ENCODE measurements at places on chromosomes 12 and 14.

DNA sequence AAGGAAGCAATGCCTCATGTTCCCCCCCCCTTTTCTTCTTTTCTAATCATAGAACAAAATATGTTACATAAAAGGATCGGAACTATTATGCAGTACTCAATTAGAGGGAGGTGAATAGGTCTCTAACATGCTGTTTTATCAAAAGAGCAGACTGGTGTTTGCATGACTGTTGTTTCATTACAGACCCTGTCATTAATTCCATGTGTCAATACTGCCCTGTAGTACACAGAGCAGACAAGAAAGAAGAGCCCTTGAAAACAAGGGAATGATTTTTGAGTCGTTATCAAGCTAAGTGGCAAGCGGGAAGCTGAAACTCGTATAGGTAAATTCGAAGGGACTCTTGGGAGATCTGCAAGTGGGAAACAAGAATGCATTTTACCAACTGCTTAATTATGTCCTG lies 76.9 kb upstream of the TMEM263 start:
- DNase-seq, result no peak

DNA sequence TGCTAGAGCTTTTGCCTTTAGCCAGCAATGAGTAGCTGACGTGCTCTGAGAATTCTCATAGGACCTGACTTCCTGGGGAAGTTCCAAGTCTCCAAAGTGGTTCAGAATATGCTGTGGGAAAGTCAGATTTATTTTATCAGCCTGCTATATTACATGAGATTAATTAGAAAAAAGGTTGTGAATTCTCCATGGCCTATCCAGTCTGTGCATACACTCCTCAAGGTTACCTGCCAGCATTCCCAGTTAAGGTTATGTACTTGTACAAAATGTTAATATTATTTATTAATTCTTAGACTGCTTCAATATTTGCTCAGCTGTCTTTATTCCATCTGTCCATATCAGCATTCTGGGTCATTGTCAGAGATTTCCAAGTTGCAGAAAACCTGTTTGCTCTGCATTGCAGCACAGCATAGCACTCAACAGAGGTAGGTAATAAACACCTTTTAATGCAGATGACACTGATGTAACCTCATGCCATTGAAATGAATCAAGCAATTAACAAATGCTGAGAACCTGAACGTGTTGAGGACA lies 2.7 kb upstream of the SEL1L start:
- no peak for DNase-seq

DNA sequence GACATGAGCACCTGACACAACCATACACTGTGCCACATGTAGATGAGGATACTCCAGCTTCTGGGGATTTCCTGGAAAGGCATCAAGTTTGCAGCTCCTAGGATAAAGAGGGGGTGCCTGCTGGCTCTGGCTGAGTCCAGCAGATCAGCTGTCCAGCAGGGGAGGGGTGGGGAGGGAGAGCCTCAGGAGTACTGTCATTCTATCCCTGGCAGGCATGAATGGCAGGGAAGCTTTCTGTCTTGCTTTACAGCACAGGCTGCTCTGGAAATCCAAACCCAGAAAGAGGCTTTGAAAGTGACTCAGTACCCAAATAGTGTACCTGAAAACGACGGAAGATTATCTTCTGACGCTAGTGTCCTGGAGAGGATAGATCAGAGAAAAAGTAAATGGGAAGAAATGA lies 32.2 kb downstream of the SLC8A3 start:
- no peak for DNase-seq

GRCh38 chr12:1767407-1768090 lies 52.8 kb upstream of the LRTM2 start:
- no peak for DNase-seq

GRCh38 chr14:74425525-74426201 lies 347 bp downstream of the SYNDIG1L start:
- DNase-seq, result peak; percentile 22

DNA sequence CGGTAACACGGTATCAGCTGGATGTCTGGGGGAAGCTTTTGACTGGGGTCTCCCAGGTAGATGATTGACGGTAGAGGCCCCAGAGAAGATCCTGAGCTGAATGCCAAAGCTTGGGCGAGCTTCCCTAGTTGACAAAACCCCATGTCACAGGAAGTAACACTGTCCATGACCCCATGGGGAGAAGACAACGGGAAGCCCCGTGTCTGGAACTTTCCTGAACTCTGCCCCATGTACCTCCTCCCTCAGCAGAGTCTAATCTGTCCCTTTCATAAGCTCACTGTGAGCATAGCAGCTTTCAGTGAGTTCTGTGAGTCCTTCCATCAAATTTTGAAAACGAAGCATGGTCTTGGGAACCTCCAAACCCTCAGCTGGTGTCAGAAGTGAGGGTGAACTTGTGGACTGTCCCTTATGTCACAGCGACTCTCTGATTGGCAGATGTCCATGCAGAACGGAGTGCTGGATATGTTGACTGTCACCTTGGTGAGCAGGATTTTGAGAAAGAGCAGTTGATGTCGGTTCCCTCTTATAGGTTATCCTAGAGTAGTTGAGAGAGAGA lies 29.7 kb upstream of the BEGAIN start:
- DNase-seq, result no peak

- no peak for DNase-seq
Observed at GRCh38 chr14:58788655-58789503, 151.1 kb downstream of the DACT1 start.

- no peak for DNase-seq
Observed at GRCh38 chr12:46357438-46358324, 14.9 kb downstream of the SLC38A2 start.

DNA sequence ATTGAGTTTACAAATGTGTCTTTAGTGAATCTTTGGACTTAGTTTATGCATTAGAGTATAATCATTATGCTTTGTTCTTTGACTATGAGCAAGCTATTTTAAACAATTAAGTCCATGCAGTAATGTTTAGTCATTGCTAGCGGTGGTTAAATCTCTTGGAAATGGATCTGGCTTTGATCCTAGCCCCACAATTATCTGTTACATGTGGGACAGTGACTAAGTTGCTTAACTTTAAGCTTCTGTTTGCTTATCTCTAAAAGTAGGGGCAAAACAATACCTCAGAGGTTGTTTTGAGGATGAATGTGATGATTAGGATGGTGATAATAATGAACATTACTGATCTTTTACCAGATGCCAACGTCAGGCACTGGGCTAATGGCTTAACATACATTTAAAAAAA lies 124.2 kb downstream of the NPAS3 start:
- no peak for DNase-seq

- peak; percentile 36 for DNase-seq
Observed at GRCh38 chr14:90383731-90384542, 12.9 kb upstream of the CALM1 start.

GRCh38 chr12:54924972-54925707 lies 59.4 kb downstream of the TESPA1 start:
- DNase-seq, result no peak

DNA sequence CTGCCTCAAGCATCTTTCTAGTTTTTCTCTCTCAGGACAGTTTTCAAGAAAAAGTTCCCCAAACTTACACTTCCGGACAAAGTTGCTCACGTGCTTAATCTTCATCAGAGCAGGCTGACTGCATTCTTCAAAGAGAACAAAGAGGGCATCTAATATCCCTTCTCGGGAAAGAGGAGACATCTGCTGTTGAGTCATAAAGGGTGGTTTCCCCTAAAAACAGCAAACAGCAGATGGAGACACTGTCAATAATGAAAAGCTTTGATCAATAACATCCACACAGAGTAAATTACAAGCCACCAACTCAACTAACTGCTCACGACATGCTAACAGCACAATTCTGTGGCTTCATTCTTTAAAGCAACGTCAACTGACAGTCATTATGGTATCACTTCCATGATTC lies 8.1 kb downstream of the CIT start:
- no peak for DNase-seq

- no peak for DNase-seq
Observed at GRCh38 chr12:77992760-77993159, 162.1 kb downstream of the NAV3 start.

- no peak for DNase-seq
Observed at GRCh38 chr12:70721216-70721615, 84.0 kb upstream of the PTPRB start.

GRCh38 chr14:74290415-74290814 lies 12.3 kb downstream of the ABCD4 start:
- no peak for DNase-seq

DNA sequence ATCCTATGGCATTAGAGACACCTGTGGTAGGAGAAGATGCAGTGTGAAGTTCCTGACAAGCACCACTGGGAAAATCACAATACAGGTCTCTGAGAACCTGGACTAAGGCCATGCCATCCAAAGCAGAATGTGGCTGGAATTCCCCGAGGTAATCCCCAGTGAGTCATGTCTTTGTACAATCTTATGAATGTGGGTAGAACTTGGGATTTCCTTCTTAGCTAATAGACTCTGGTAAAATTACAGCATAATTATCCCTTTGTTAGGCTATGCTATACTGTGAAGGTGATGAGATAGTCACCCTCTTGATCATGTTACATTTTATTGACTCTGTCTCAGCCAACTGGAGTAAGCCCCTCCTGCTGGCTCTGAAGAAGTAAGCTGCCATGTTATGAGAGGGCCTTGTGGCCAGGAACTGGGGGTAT lies 224.3 kb upstream of the DCN start:
- no peak for DNase-seq

DNA sequence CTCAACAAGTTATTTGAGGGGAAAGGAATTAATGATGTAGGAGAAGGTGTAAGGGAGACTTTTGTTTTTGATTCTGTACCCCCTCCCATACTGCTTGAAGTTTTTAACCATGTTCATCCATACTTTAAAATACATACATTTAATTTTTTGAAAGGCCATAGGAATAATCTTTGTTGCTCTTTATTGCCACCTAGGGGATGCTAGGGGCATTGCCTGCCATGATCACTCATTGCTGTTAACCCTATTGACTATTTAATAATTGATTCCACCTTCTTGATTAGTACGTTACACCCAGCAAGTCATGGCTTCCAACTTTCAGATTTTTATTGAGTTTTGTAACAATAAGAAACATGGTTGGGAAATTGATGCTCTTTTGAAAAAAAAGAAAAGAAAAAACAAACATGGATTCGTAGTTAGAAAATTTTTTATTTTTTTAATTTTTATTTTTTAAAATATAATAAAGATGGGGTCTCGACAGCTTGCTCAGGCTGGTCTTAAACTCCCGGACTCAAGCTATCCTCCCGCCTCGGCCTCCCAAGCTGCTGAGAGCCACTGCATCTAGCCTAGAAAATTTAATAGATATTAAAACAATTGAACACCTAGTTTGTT lies 8.5 kb upstream of the PRKAB1 start:
- DNase-seq, result no peak

- DNase-seq, result no peak
Observed at GRCh38 chr12:104657726-104658484, 201.2 kb downstream of the CHST11 start.

DNA sequence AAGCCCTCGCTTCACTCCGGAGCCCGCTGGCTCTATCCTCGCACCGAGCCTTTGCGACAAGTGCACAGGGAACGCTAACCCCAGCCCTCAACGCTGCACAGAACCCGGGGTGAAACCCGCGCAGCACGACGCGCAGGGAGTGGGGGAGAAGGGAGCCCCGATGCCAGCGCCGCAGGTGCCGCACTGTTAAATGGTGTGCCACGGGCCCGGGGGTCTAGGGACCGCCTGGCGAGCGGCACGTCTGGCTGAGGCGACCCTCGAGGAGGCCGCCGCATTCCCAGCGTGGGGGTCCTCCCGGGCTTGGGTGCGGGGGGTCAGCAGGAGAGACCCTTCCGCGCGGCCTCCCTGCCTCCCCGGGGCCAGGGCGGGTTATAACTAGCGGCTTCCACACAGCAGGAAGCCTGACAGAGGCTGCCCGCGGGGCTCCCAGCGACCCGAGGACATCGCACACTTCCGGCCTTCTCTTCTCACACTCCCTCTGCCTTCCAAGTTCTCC lies 23.8 kb upstream of the LRTM2 start:
- no peak for DNase-seq

DNA sequence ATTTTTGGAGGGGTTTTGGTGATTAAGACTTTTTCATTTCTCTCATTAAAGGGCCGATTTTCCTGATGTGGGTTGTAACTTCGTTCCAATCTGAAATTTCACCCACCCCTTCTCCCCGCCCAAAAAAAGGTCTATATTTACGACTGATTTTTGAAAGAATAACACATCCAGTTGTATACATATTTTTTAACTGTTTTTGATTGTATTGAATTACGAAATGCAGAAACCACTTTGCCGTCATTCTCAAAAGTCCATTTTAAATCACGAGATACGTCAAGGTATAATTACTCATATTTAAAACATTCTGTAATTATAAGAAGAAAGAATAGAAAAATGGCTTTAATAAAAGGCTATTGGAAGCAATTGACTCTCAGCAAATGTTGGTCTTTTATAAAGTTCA lies 520.7 kb downstream of the MED13L start:
- DNase-seq, result no peak

GRCh38 chr12:127115468-127116035 lies 1151.4 kb upstream of the TMEM132C start:
- DNase-seq, result no peak

GRCh38 chr14:89140326-89140725 lies 276.7 kb downstream of the FOXN3 start:
- DNase-seq, result no peak

DNA sequence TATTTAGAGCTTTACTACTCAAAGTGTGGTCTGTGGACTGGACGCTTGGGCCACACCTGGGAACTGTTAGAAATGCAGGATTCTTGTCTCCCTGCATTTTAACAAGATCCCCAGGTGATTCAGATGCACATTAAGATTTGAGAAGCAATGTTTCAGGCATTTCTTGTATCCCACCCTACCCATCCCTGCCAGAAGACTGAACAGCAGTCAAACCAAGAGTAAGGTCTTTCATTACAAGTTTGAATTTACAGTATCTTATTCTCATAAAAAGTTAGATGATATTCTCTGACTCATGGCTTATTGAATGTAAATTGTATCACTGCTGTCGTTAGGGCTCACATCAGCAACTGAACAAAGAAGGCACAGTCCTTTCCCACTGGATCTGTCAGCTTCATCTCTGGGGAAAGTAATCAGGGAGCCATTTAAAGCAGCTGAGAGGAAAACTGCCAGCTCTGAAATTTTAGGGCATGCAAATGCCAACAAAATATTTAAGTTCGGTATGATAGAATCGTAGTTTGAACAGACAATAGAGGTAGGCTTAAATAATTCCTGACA lies 141.1 kb downstream of the AKAP6 start:
- DNase-seq, result no peak

DNA sequence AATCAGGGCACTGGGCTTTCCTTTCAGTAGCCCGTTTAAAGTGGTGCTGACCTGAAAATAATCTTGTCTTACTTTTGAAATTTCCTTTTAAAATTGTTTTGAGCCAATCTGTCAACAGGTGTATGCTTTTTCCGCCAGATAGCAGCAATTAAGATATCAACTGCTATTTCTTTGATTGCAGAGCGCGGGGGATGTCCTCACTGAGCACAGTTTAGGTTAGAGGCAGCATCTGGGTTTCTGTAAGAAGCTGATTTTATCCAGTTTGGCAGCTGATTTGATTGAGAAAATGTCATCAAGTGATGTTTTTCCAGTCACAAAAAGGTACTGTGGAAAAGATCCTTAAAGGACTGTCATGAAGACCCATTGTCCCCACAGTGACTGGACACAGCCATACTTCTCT lies 371.8 kb downstream of the ADAMTS20 start:
- DNase-seq, result no peak
